ENCODE measurements at places on chromosomes 7 and 10.

GRCh38 chr10:105702211-105702610 is 1061.1 kb downstream of the SORCS3 start:
- no peak for DNase-seq

- DNase-seq: no peak
These were observed 29.8 kb downstream of the PDLIM1 start for GRCh38 chr10:95260909-95261552.

DNA sequence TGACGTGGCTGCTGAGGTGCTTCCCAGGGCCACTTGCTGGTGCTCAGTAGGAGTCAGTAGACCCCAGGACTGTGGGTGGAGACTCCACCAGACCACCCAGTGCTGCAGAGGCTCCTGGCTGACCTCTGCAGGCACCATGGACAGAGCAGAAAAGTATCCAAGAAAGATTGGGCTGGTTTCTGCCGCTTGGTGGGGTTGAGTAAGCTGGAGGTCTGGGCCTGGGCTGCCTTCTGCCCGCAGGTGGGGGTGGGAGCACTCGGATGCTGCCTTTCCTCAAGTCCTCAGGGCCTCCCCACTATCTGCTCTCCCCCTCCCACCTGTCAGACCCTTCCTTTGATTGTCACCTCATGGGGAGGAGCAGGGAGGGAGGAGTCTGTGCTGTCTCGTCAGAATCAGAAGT is 91.6 kb downstream of the WDR37 start:
- no peak for DNase-seq

- no peak for DNase-seq
These were observed 309.4 kb upstream of the ZNF32 start for GRCh38 chr10:43958071-43958432.

DNA sequence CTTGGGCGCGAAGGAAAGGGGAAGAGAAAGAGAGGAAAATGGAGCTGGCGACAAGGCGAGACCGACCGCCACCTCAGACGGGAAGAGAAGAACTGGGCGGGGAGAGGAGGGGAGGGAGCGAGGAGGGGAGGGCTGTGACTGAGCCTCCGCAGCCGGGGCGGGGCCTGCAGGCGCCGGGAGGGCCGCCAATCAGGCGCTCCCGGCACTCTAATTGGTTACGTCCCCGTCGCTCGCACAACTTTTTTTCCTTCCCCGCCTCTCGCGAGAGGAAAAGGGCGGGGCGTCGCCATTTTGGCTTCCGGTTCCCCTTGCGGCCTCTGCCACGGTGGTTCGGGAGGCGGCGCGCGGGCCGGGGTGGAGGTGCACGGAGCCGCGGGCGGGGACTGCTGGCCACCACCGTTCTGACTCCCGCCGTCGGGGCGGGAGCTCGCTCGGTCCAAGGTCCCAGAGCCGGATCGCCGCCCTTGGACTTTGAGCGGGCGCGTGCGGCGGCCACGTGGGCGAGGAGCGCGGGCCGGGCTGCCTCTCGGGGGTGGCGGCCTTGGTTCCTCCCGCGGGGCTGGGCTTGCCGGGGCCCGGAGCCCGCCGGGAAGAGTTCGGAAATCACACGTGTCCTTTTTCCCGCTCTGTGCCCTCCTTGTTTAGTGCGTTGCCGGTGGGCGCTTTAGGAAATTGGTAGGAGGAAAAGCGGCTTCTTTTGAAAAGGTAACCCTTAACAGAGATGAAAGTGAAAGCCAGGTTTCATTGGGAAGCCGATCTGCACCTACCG is at the start of gene GDI2:
Gene GDI2, minus strand, starts transcription at position 94 of the 769 bp plus-strand sequence. CDS start 176 bp downstream, outside the sequence.
- DNase-seq: peak; percentile 97

DNA sequence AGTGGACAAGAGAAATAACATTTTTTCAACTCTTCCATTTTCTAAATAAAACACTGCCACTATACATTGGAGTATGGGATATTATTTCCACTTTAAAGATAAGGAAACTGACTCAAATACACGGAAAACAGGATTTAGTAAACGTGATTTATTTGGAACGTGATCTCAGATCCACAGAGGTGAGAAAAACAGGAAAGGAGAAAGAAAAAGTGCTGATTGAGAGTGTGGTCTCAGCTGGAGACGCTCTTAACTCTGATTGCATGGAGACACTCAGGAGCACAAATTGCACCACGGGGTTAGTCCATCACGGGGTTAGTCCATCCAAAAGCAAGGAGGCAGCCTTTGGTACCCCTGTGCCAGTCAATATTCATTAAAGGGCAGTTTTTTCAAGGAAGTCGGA is 142.5 kb downstream of the GNAT3 start:
- DNase-seq: no peak

DNA sequence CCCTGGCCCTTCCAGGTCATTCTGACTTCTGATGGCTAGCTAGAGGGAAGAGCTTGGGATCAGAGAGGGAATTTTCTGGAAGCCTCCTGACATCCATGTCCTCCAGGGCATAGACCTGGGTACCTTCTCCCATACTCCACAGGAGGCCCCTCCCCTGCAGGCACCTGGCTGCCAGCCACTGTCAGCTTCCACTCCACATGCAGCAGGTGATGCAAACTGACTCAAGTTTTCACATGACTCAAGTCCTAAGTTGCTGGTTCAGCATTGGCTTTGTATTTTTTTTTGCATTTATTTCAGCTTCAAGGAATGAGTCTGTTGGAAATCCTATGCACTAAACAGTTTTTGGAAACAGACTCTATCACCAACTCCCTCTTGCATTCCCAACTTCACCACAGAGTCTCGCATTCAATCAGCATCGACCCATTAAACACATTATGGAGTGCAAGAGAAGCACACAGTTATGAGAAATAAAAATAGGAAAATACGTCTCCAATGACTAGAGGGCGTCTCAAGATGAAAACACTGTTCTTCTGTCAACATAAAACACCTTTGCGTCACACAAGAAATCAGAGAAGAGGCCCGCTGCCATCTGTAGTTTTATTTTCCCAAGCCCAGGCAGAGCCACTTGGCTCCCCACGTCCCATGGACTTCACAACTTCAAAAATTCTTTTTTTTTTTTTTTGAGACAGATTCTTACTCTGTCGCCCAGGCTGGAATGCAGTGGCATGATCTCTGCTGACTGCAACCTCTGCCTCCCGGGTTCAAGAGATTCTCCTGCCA is 362.6 kb upstream of the MGMT start:
- no peak for DNase-seq

DNA sequence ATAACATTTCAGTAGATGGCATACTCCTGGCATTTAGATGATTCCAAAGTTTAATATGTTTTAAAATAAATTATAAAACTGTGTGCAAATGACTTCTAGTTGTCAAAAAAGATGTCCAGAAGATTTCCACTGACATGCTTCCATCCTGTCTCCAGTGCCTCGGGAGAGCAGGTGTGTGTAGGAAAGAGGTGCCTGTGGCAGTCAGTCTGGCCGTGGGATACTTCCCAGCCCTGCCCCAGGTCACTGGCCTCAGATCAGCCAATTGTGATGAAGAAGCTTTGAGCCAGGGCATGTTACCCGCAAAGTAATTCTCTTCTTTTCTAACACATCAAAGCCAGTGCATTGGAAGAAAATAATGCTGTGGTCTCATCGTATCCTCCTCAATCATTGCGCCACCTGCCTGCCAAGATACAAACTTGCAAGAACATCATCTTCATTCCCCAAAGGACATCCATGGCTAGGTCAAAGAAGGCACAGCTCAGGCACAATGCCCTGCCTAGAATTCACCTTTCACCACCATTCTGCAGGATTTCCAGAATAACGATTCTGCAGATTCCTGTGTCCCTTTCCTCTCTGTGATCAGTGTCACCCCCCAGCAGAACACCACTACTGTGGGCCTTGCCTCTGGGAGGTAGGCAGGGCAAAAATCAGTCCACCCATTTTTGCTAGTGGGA is 6.3 kb upstream of the KCNMA1 start:
- no peak for DNase-seq

DNA sequence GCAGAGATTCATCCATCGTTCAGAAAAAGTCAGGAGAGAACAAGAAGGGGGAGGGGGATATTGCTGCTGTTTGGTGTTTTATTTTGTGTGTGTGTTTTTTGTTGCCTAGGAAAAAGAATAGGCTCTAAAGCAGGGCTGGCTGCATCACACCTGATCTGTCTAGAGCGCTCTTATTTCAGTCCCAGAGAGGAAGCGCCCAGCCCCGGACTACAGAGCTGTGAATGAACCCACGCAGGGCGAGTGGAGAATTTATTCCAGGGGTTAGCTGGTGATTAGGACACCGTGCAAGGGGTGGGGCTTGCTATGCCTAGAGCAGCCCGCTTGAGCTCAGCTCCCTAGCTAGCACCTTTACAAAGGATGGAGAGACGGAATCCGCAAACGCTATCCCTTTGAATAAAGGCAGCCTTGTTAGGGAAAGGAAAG is 621 bp upstream of the FAM13C start:
- no peak for DNase-seq

GRCh38 chr10:48714088-48714487 is 29.4 kb downstream of the WDFY4 start:
- DNase-seq: no peak

DNA sequence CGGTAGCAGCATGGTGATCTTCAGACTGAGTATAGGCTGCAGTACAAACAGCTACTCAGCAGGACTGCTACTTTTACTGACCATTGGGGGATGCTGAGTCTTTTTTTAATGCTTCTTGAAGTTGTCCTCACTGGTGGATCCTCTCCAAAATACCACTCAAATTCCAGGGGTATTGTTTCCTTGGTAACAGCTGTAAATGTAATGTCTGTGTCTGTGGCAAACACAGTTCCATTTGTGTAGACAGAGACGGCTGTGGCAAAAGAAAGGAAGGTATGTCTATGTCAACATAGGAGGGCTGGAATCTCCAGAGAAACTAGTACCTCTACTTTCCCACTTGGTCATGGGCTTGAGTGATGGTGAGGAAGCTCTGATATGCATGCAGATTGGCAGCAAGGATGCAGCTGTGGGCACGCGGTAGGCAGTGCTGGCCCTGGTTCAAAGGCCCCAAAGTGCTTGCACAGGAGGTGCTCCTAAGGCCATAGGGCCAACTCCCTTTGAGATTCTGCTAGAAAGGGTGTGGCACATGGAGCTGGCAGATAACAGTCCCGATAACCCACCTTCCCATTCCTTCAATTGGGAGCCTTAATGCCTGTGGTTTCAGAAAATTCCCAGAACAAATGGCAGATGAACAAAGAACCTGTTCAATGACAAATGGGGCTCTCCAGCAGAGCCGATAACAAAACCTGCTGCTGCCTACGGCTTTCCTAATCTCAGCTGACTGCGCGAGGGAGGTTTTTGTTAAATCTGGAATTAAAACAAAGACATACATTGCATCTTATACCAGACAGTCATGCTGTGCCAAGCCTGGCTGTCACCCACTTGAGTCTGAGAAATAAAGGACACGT is 43.0 kb downstream of the PKD1L1 start:
- no peak for DNase-seq

- DNase-seq: no peak
These were observed 146.3 kb upstream of the LRGUK start for GRCh38 chr7:133980804-133981203.

All from activated CD8-positive, alpha-beta memory T cell treated with anti-CD3 and anti-CD28 coated beads, Interleukin-2, amount 50 U/mL, for 48 hours (primary cell).